ENCODE measurements at places on chromosomes 6 and 20.

DNA sequence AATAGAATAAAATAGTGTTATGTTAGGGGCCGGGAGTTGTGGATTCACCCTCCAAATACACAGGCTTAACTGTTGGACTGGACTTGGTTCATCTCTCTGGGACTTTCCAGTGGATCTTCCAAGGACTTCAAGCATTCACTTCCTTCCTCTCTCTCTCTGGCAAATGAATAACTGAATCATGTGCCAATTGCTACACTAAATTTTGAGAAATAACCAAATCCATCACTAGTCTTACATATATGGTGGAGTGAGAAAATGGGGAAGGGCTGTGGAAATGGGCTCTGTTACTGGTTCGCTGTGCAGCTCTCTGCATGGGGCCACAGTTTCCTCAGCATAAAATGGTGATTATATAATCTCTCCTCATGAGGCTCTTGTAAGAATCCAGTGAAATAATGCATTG, 6.8 kb upstream of the KIAA1755 start:
- DNase-seq, result no peak

- DNase-seq, result no peak
These were observed 70.7 kb downstream of the MYB start for GRCh38 chr6:135251498-135252441.

DNA sequence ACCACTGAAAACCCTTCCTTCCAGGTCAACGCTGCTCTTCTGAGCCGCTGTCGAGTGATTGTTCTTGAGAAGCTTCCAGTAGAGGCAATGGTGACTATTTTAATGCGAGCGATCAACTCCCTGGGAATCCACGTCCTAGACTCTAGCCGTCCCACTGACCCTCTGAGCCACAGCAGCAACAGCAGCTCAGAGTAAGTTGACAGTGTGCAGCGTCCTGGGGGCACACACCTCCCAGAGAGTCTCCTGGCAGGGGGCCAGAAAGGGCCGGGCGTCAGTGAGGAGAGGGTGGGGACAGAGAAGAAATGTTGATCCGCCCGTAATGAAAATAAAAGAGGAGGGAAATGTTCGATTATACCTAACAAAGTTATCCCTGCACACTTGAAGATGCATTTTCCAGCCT, 5.0 kb downstream of the WRNIP1 start:
- no peak for DNase-seq

DNA sequence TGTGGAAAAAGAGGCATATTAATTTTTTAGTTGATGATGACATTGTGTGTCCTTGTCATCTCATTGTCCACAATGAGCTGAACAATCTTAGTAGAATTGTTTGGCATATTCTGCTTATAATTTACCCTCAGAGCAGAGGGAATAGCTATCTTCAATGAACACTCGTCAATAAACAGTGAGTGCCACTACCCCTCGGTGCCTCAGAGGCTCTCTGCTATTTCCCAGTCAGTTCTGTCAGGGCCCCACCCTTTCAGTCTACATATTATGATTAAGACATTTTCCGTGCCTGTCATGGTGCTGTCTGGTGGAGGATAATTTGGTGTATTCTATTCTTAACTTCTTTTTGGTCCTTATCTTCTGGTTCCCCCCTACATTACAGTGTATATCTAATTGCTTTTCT, 31.2 kb downstream of the NUS1 start:
- no peak for DNase-seq

DNA sequence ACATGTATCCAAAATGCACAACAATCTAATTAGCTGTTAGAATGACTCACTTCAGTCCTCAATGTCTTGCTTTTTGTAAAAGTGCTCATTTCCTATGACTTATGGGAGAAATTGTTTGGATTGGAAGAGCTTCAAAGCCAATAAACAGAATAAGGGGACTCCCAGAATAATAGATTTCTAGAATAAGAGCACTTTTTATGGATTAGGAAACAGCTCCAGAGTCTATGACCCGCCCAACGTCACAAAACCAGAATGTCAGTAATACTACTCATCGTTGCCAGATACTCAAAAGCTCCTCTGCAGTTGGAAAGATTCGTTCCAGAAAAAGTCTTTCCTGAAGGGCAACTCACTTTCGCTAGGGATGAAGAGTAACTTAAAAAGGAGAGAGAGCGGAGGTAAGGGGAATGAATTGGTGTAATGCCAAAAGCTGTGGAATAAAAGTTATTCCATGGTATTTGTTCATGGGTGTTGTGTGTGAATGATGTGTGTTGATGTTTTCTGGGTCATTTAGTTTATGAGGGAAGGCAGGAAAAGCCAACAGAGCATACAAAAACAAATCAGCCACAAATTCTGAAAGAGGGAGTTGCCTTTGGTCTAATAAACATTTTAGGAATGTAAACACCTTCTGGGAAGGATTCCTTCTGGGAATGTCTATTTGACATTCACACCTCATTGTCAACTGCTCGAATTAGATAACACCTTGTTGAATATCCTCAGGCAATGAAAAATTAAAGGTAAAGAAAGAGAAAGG, 64.6 kb downstream of the SYNE1 start:
- no peak for DNase-seq

- DNase-seq, result no peak
These were observed 465.0 kb upstream of the HSF2 start for GRCh38 chr6:121934451-121934850.

DNA sequence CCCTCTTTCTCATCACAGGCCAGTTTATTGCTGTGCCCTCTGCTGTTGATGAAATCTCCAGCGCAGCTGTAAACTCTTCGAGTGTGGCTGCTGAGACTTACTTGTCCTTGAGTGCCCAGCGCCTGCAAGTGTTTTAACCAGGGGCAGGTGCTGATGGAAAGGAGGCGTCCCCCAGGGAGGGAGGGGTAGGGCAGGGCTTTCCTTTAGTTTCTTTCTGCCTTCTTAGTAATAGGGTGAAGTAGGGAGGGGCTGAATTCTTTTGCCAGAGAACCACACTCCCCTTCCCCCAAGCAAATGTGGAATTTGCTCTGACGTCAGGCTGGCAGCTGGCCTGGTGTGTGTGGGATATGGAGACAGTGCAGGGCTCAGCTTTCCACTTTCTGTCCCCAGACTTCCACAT, 61.2 kb downstream of the IGF2R start:
- DNase-seq, result no peak

- no peak for DNase-seq
These were observed 37.8 kb downstream of the PPP1R16B start for GRCh38 chr20:38843346-38843745.

- DNase-seq, result no peak
These were observed 98.5 kb upstream of the TMEM170B start for GRCh38 chr6:11439017-11439420.

GRCh38 chr6:137852346-137852745, 14.7 kb upstream of the TNFAIP3 start:
- DNase-seq, result no peak

- DNase-seq, result no peak
These were observed 14.5 kb downstream of the RMND1 start for GRCh38 chr6:151437401-151437800.

DNA sequence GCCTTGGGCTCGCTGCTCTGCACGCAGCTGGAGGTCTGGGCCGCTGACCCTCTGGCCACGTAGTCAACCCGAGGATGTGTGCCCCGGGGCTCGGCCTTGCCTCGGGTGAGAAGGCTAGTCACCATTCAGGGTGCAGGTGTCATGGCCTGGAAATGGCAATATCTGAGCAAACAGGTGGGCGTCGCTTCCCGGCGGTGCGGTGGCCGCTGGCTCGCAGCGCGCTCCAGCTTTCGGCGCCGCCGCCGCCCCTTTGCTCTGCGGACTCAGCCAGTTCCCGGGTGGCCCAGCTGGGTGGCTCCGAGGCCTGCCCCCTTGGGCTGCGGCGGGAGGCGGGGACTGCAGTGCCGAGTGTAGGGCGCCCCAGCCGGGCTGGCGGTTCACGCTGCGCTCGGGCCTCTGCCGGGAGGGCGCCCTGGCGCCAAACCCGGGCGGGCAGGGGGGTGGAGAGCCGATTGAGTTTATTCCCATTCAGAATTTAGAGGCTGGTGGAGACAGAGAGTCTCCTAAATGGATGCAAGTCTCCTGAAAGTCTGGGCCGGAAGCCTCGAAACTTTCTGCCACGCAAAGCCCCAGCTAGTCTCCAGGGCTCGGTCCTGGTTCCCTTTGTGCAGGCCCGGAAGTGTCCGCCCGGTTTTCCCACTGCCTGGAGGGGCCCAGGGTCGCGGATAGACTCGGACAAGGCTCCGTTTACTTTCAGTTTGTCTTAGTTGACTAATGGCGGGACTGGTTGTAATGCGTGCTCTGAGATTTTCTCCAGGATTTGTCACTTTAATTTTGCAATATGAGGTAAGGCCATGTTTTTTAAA, 11.3 kb upstream of the TFAP2A start:
- DNase-seq, result no peak

DNA sequence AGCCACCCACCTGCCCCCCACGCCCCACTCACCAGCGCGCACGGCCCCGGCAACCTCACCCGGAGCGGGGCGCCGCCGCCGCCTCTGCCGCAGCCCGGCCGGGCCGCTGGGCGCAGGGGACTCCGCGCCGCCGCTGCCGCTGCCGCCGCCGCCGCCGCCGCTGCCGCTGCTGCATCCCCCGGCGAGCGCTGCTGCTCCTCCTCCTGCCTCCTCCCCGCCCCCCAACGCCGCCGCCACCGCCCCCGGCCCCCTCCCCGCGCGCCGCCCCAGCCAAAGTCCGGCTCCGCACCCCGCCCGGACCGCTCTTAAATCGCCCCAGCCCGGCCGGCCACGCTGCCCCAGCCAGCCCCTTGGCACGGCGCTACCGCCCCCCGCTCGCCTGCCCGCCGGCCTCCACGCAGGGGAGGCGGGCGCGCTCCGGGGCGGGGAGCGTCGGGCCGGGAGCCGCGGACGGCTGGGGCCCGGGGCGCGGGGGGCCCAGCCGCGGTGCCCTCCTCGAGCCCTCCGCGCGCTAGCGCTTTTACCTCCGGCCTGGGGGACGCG, at the start of gene SULF2:
TSS of gene SULF2 (minus strand) at position 171 of the 543 bp plus-strand sequence. CDS start 28,118 bp downstream, outside the sequence.
- DNase-seq, result no peak

DNA sequence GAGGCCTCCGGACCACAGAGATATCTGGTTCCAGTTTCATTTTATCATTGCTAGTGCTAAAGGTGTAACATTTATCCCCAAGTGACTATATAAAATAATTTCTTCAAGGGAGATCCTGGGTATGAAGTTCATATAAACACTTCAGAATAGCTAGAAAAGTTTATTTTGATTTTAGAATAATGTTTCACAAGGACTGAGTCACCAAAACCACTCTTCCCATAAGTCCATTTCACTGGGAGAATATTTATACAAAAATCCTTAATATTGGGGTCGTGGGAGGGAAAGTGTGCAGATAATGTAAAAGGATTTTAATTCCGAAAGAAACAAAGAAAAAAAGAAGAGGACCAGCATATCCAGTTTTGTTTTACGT, 128.1 kb downstream of the ISM1 start:
- no peak for DNase-seq

- peak; percentile 43 for DNase-seq
These were observed 642 bp downstream of the EEF1A2 start for GRCh38 chr20:63497946-63498935.

DNA sequence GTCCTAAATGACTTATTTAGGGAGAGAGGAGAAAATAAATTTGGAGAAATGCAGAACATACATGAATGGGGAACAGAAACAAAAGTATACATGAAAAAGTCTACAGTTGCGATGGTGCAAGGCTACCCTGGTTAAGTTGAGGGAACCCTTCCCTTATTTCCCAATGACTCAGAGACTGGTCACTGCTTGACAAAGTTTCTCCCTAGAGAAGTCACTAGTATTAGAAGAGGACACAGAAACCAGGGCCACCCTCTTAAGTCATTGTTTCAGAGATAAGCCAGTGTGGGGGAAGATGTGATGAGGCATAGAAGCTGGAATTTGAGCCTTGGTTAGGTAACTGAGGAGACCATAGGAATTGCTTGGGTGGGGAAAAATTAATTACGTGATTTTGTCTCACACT, 24.4 kb upstream of the EDN1 start:
- no peak for DNase-seq

- DNase-seq, result no peak
These were observed 18.5 kb downstream of the CUL9 start for GRCh38 chr6:43200541-43200940.

DNA sequence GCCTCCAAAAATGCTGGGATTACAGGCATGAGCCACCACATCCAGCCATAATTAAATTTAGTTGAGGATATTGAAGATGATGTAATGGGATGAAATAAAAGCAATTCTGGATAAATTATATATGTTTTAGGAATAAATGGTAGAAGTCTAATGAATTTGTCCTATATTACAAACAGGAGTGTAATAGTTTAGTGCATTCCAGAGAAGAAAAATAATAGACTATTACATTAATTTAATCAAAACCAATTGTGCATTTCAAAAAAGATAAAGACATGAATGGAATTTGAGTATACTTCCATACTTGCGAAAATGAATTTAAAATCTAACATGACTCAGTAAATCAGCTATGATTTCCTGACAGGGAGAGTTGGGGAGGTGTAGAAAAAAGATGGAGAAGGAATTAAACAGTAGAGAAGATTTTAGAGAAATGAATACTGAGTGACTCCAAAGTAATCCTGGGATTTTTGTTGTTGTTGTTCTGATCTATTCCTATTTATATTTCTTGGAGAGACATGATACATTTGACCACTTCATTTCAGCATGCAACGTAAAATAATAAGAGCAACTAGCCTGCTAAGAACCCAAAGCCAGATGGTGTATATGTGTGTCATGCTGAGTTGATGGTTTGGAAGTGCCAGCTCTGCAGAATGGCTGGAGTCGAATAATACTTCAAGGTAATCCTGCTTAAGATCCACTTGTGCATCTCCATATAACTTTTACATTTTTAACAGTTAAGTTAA, 67.4 kb downstream of the AIG1 start:
- DNase-seq, result no peak

DNA sequence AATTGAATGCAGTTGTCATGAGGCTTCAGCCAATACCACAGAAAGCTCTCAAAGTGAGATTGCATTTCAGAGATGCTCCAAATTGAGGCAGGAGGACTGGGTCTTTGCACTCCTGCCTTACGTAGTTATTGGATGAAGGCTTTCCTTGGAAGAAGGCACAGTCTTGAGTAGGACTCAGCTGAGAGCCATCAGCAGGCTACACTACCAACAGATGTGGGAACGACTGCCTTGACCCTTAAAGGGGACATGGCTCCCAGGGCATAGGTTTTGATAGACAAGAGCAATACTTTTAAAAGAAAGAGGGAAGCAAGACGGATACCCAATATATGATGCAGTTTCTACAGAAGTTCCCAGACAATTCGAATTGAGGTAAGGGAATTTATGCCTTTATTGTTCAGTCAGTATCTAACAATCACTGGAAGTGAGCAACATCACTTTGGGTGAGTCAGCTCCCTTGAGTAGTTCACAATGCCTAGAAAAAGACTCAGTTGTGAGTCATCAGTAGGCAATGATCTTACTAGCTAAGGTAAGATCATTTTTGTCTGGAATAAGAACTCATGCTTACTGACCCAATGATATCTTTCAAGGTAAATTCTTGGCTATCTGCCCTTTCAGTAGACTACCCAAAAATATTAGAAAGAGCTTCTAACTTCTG, 390.8 kb downstream of the GJA1 start:
- peak; percentile 92 for DNase-seq

DNA sequence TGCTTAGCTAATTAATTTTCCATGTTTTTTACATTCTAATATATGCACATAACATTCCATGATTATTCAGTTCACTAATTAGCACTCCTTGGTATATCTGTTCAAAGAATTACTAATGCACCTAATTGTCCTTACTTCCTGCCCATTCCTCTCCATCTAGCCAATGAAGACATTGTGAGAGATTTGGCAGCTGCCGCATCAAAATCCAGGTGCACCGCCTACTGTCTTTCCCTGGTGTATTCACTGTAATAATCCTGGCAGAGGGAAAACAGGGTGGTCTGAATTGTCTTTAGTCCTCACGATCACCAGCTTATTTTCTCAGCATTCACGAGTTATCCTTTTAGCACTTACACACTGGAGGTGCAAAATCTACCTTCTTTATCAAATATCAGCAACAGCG, 61.0 kb upstream of the SCGN start:
- no peak for DNase-seq

All from RKO (cell line).